Thoracic aorta (tissue), 2 donors: ENCODE measurements at places on chromosomes 16 and 17. TPM values are rescaled to one million over a fixed set of nuclear protein-coding genes. Genes with fewer than 3 reads are reported as not detected.

DNA sequence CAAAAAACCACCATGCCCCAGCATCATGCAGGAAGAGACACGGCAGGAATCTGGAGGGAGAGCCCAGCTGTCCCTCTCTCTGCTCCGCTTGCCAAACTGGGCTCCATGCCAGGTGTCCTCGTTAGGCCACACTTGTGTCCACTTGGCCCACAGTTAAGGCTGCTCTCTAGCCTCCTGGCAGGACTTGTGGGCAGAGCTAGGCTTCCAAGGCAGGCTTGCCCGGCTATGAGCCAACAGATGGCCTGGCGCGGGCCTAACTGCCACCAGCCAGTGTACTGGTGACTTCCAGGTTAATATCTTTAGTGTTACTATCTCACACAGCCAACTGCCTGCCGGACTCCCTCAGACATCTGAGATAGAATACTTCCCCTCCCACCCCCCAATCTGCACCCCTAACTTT, 10.6 kb downstream of the ATP6V0D1 start:
- no peak for DNase-seq

Gene TBC1D3L
- total RNA-seq = 7.9 TPM

Gene PLXDC1
- 13.9 TPM for total RNA-seq

DNA sequence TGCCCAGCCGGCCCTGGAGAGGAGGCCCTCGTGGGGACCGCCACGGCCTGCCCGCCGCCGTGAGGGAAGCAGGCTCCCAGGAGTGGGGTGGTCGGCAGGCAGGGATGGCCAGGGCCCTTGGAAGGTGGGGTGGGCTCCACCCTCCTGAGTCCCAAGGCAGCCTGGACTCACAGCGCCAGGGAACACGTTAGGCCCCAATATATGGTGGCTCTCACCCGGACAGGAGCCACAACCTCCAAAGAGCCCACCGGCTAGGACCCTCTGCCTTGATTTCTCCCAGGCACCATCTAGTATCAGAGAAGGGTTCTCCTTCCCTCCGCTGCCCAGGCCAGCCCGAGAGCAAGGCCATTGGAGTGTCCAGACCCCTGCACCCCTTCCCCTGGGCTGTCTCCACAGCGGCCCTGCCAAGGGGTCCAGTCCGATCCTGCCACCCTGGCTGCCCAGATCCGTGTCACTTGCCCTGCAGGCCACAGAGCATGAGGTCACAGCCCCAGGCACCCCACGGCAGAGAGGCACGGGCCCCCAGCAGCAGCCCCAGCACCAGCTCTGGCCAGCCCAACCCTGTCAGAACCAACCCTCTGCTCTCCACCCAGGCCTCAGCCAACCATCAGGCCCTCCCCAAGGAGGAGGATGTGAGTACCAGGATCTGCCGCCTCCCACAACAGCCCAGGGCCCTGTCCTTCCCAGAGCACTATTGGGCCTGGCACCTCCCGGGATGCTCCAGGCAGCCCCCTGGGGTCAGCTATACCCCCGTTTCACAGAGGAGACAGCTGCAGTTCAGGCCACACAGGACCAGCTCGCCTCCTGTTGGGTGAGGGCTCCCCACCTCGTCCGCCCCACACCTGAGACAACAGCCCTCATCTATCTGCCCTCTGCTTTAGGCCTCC, 1.1 kb upstream of the AXIN1 start:
- no peak for DNase-seq

- DNase-seq = no peak
These were observed 18.0 kb downstream of the TMEM114 start for GRCh38 chr16:8572063-8572918.

- DNase-seq = no peak
These were observed 244.8 kb downstream of the NTN1 start for GRCh38 chr17:9266031-9266680.

- DNase-seq = no peak
These were observed 14.4 kb downstream of the DNAJC7 start for GRCh38 chr17:42002792-42003301.

DNA sequence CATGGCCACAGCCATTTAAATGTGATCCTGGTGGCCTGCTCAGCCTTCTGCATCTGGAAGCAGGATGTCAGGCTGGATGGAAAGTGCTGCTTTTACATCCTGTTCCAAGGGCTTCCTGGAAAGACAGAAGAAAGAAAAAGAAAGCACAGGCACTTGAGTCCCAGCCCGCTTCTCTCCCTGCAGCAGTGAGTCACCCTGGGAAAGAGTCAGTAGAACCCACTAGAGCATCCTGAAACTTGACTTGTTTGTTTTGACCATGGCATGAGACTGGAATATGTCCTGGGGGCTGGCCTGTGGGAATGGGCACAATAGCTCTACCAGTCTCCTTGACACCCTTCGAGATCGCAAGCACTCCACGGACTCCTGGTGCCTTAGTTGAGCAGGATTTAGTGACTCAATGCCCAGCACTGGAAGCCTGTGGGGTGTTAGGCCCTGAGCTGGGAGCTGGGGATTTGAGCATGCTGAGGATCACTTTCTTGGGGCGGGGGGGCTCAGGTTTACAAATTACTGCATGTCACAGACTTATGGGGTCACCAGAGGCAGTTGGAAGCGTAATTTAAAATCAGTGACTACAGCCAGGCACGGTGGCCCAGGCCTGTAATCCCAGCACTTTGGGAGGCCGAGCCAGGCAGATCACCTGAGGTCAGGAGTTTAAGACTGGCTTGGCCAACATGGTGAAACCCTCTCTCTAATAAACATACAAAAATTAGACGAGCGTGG, 22.1 kb upstream of the GNA13 start:
- DNase-seq = no peak

Gene MT1M
- 53.6 TPM for total RNA-seq

DNA sequence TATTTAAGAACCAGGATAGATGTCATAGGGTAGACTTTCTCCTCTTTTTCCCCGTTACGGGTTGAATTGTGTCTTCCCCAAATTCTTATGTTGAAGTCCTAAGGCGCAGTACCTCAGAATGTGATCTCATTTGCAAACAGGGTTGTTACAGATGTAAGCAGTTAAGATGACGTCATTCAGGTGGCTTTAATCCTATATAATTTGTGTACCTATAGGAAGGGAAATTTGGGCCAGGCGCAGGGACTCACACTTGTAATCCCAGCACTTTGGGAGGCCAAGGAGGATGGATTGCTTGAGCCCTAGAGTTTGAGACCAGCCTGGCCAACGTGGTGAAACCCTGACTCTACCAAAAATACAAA, 99.5 kb upstream of the DHX40 start:
- no peak for DNase-seq

GRCh38 chr16:66357523-66357928, 9.0 kb upstream of the CDH5 start:
- DNase-seq = no peak

Gene CRYBA1
- not detected for total RNA-seq

Gene CCL1
- total RNA-seq = not detected

DNA sequence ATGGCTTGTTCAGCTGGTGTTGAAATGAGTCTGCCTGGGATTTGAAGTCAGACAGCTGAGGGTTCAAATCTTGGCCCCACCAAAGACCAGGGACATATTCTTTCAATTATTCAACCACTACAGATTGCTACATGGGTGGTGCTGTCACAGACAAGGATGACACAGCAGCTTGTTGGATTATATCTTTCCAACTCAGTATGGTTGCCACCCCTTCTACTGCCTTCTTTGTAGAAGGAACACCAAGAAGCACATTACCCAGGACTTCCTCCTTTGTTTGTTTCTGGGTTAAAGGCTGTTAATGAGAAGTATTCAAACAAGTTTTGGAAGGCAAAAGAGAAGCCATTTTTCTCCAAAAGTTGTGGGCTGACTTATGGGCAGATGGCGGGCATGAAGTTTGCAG, 78.6 kb downstream of the COPRS start:
- DNase-seq = no peak

- no peak for DNase-seq
These were observed 82.8 kb downstream of the FBXL20 start for GRCh38 chr17:39318636-39319035.

- DNase-seq = no peak
These were observed 21.2 kb downstream of the CARHSP1 start for GRCh38 chr16:8847623-8848022.

Gene MLYCD
- total RNA-seq = 23.6 TPM

- no peak for DNase-seq
These were observed 7.8 kb upstream of the KRT19 start for GRCh38 chr17:41535764-41536481.

DNA sequence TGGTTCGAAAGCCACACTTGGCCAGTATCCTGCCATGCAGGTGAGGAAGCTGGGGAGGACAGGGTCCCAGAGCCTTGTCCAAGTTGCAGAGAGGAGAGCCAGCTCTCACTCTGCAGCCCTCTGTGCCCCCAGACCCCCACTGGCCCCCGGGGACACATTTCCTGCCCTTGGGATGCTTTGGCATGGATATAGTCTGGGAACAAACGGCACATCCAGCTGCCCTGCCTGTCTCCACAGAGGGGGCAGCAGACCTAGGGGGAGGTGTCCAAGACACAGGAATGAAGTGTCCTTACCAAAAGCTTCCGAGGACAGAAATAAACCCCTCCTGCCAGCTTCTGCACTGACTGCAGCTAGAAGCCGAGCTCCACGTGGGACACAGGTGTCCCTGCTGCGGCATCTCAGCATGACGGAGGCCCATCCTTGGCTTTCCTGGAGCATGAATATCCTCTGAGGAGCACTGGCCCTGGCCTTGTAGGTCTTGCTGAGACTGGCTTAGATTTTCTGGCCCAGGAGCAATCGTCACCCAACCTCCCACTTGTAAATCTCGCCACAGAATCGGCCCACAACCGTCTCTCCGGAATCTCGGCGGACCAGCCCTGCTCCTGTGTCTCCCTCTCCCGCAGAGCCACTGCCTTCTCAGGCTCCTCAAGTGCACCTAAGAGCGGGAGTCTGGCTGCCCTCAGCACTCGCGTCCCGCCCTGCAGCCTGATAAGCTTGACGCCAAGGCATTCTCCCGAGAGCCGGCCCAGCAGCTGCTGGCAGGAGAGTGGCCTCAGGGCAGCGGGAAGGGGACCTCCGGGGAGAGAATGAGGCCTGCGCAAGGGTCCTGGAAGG, 1.1 kb upstream of the CAPN15 start:
- no peak for DNase-seq

Gene MILR1
- 28.8 TPM for total RNA-seq

GRCh38 chr16:11059588-11059987, 115.2 kb downstream of the CLEC16A start:
- DNase-seq = no peak
